EH (cell line): ENCODE measurements at places on chromosomes 3 and 15.

- DNase-seq, result no peak
Observed at GRCh38 chr3:43031889-43032545, 52.9 kb downstream of the GASK1A start.

GRCh38 chr15:91050128-91050455 lies 27.7 kb upstream of the VPS33B start:
- no peak for DNase-seq

DNA sequence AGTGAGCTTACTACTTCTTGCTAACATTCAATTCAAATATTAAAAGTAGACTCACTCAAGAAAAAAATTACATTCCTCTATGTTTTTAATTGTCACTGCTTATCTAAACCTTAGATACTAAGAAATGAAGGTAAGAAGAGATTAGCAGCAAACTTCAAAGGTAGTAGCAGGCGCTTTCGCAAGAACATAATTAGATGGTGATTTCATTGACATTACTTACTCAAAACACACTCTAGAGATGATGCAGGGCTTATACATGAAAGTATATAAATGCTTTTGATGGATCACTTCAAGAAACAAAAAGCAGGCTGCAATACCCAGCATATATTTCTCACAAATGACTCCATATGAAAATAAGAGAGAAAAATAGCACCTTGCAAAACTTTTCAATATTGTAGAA lies 86.8 kb downstream of the FSIP1 start:
- DNase-seq, result no peak

GRCh38 chr15:78739996-78740903 lies 71.0 kb downstream of the ADAMTS7 start:
- DNase-seq, result peak; percentile 57

- no peak for DNase-seq
Observed at GRCh38 chr3:158751316-158751715, 19.1 kb upstream of the RARRES1 start.

DNA sequence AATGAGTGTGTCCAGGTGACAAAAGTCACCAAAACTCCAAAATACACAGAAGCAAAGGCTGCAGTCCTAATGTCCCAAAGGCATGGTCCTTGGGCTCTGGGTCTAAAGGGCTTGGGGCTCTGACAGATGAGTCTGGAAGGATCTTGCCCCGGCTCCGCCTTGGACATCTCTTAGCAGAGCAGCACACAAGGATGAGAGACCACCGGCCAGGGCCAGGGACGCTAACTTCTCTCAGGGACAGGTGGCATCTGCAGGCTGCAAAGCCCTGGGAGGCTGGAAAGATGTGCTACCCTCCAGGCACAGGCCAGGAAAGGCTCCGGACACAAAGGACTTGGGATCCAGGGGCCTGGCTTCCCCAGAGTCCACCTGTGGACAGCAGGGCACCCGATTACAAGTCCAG lies 14.1 kb upstream of the SHISA5 start:
- no peak for DNase-seq

- DNase-seq, result peak; percentile 12
Observed at GRCh38 chr3:160444411-160444810, 5.2 kb downstream of the TRIM59 start.

GRCh38 chr3:154105218-154105975 lies 15.8 kb upstream of the ARHGEF26 start:
- DNase-seq, result no peak

DNA sequence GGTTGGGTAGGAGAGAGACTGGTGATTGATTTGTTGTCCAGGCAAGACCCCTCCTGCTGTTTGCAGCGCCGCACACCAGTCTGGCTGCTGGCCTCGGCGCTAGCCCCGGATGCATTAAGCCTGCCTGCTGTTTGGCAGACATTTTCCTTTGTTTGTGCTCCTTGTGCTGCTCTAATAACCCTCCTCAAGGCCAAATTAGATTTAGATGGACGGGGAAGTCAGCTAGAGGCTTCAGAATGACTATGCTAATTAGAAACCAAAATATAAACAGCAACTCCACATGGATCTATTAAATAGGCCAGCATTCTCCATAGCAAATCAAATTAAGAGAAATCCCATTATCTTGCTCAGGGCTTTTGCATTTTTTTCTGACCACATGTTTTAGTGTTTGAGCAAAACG lies 445.2 kb downstream of the SQOR start:
- DNase-seq, result peak; percentile 29

DNA sequence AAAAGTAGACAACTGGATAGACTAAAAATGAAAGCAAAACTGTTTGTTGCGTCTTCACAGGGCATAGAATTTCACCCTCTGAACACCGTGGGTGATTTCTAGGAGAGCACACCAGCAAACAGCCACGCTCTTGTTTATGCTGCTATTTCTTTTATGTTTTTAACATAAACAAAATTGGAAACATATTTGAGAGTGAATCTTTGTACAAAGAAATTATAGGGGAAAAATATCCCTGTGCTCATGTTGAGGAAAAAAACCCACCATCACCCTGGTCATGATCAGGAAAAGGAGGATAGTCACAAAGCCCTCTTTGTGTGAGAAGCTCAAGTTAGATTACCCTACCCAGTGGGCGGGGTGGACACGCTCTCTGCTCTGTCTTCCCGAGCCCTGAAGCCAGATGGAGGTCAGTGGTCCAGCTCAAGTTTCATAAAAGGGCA lies 313.3 kb downstream of the SATB1 start:
- peak; percentile 29 for DNase-seq

GRCh38 chr15:31342781-31343626 lies 16.4 kb downstream of the KLF13 start:
- DNase-seq, result no peak

DNA sequence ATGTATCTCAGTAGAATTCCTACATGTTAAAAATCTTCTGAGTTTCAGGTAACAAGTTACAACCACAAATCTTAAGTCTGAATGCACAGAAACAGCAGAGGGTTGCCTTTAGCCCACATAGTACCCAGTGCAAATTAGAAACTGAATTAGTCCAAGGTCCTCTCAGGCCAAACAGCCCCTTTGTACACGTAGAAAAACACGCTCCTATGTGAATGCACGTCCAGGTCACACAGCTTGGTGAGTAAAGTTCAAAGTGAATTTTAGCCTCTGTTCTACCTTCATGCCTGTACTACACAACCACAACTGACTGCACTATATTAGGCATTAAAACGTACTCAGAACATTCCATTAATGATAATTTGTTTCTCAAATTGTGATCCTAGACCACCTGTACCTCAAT lies 46.3 kb downstream of the GYG1 start:
- DNase-seq, result no peak
